ENCODE measurements at places on chromosomes 6 and 20.

DNA sequence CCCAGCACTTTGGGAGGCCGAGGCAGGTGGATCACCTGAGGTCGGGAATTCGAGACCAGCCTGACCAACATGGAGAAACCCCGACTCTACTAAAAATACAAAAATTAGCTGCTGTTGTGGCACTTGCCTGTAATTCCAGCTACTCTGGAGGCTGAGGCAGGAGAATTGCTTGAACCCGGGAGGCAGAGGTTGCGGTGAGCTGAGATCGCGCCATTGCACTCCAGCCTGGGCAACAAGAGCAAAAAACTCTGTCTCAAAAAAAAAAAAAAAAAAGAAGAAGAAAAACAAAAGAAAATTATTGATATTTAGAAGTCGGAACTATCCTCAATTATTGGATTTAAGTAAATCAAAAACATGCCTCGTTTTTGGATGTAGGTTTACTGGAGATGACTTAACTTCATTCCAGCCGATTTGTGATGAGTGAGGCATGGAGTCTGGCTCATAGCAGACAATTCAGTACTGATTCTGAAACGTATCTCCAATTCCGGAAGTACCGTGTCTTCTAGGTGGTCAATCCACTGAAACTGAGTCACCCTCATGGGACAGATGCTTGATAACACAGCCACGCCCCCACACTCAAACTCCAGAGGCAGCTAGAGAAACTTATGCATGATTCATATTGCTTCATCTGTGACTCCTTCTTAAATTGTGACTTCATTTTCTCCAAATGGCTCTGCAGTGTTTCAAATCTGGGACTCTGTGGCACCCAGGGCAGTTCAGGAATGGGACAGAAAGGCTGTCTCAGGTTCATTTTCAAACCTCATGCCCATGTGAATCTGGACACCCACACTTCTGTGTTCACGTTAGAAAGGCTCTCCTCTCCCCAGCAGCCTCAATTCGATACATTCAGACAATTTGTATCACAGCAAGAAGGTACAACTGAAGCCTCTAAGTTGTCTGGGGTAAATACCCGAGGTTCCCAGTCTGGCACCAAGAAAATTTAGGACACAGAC lies 110.4 kb upstream of the ARMC2 start:
- DNase-seq = no peak

DNA sequence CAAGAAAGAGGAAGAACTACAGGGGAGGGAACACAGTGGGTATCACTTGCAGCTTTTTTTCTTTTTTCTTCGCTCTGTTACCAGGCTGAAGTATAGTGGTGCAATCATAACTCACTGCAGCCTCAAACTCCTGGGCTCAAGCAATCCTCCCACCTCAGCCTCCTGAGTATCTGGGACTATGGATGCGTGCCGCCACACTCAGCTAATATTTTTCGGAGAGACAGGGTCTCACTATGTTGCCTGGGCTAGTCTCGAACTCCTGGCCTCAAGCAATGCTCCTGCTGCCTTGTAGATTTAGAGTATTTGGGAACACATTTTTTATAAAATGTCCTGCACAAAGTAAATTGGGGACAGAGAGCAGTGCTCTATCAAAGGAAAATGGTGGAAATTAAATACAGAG lies 28.3 kb downstream of the PARD6B start:
- no peak for DNase-seq

DNA sequence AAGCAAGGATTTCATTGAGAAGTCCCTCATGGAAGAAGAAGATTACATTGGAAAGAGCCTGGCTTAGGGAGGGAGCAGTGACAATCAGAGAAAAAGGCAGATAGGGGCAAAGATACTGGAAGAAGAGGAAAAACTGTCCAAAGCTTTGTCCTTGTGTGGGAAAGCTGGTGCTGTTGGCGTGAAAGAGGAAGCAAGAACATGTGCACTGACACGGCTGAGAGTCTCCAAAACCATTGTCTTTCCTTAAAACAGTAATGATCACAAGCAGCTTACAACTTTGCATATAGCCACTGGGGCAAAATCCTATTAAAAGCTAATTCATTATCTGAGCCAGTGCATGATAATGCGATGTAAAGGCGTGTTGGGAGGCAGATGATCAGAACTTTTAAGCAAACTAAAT lies 85.1 kb upstream of the ESR1 start:
- no peak for DNase-seq

- DNase-seq = no peak
Measured at GRCh38 chr6:129989396-129989795, 29.0 kb upstream of the L3MBTL3 start.

DNA sequence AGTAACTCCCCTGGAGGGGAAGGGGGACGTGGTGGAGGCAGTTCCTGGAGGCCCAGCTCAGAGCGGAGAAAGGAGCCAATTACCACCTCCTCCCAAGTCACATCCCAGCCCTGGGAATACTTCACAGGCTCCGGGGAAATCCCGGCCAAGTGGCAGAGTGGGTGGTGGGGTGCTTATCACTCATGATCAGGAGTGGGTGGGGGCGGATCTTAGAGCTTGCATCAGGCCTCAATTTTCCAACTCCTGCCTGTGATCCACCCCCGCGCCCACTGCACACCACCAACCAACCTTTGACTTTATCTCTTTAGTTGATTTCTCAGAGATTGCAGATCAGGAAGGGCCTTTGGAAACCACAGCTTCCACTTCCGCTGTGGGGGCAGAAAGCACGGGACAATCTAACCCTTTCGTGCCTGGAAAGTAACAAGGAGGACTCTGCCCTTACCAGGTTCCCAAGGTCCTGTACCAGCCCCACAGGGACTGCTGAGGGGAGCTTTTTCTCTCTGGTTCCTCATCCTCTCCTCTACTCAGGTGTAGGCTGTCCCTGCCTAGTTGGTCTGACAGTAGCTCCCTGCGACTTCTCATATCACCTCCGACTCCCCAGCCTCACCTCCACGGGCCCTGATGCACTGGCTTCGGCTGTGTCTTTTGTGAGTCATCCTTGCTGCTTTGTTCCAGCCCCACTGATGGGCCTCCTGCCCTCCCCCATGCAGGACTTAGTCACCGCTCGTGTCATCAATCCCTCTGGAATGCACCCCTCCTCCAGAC lies 24.9 kb upstream of the IER3 start:
- no peak for DNase-seq

DNA sequence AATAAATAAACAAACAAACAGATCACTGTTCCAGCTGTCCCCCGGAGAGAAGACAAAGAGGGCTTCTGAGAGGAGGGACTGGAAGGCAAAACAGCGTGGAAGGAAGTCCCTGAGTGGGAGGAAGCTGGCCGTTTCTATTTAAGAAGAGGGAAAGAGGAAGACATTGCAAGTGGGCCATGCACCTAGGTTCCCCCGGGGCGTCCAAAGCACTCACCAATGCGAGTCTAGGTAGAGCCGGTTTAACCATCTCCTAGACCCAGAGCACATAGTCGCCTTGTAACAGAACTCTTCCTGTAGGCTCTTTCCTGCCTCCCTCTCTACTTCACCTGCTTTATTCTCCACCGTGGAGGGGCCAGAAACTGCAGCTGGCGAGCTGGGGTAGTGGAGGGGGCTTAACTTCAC lies 158.4 kb downstream of the ZDHHC14 start:
- DNase-seq = no peak

GRCh38 chr20:50098259-50098658 lies 14.7 kb downstream of the UBE2V1 start:
- no peak for DNase-seq

DNA sequence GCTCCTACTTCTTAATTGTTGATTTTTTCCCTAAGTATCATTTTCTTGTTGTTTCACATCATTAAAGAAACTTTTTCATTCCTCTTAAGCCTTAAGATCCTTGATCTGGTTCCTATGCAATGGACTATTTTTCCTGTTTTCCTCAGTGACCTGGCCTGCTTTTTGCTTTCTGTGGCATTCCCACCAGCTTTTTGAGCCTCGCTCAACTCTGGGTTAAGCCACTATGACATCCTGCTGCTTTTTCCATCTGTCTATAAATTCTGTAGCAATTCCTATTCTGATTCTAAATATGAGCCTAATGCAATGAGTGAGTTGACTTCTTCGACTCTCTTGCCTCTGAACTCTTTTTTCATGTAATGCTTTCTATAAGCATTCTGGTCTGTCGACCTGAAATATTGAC lies 160.3 kb downstream of the GRM1 start:
- no peak for DNase-seq

DNA sequence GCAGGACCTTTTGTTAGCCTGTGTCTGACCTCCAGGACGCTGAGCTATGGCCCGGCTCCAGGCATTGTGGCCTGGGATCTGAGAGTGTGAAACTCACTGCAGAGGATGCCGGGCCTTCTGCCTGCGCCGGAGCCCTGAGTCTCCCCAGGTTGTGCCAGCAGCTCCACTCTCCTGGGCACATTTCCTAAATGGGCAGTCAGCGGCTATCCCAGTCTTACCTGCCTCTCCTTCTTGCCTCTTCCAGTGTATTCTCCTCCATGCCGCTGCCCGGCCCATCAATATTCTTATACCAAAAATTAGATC lies 397.8 kb downstream of the CDH4 start:
- DNase-seq = no peak

- no peak for DNase-seq
Measured at GRCh38 chr6:159582736-159583135, 110.3 kb downstream of the SOD2 start.

DNA sequence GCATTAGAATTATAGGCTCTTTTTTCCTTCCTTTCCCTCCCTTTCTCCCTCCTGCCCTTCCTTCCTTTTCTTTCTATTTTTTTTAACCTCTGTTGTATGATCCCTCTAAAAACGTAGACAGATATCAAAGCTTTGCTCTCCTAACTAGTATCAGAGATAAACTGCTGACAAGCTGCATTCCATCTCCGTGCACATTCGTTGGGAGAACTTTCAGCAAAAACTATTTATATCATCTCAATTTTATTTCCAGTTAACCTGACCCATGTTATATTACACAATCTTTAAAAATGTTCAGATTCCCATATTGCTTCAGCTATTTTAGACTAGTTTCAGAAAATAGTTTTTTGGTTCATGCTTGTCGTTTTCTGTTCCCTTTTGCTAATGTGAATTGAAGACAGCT lies 47.3 kb downstream of the RNF217 start:
- DNase-seq = no peak

GRCh38 chr6:72080260-72080941 lies 194.1 kb downstream of the RIMS1 start:
- DNase-seq = no peak

DNA sequence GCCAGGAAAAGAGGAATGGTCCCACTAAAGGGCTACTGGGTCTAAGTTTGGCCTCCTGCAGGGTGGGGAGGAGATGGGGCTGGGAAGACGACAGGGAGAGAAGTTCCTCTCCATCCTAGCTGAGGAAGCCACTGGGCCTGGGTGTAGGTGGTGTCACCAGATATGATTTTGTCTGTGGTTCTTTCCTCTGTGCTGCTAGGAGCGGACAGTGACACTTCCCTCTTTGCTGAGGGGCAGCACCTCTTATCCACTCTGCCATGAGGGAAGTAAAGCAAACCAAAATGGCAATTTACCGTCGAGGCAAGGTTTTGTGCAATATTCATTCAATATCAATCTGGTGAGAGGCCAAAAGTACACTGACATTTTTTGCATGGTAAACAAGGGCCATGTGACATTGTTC lies 33.0 kb upstream of the NR2E1 start:
- no peak for DNase-seq

DNA sequence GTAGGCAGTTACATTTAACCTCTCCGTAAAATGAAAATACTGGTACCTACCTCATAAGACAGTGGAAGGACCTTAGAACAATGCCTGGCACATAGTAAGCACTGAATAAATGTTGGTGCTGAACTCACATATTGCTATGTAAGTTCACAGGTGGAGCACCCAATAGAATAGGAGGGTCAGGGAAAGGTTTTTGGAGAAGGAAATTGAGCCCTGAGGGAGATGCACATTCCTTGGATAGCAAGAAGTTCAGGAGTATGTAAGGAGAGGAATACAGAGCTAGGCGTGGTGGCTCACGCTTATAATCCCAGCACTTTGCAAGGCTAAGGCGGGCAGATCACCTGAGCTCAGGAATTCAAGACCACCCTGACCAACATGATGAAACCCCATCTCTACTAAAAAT lies 7.0 kb downstream of the UBE2C start:
- peak; percentile 85 for DNase-seq

- DNase-seq = no peak
Measured at GRCh38 chr20:23298926-23299672, 51.5 kb upstream of the NXT1 start.

DNA sequence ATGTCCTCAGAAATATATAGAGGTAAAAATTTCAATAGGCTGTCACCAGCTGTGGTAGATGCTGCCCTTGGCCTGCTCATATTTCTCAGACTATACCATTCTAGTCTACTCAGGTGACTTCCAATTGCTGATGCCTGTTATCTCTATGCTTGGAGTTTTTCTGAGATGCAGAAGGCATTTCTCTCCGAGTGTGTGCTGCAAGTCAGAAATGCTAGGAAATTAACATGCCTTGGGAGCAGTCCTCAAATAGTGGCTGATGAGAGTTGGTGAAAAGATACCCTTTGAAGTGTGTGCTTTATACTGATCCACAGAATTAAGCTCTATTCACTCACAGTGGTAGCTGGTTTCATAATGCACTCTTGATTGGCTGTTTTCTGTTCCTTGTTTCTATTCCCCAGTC lies 43.2 kb upstream of the PKIB start:
- no peak for DNase-seq

GRCh38 chr6:133083248-133083967 lies 157.7 kb upstream of the EYA4 start:
- peak; percentile 32 for DNase-seq

DNA sequence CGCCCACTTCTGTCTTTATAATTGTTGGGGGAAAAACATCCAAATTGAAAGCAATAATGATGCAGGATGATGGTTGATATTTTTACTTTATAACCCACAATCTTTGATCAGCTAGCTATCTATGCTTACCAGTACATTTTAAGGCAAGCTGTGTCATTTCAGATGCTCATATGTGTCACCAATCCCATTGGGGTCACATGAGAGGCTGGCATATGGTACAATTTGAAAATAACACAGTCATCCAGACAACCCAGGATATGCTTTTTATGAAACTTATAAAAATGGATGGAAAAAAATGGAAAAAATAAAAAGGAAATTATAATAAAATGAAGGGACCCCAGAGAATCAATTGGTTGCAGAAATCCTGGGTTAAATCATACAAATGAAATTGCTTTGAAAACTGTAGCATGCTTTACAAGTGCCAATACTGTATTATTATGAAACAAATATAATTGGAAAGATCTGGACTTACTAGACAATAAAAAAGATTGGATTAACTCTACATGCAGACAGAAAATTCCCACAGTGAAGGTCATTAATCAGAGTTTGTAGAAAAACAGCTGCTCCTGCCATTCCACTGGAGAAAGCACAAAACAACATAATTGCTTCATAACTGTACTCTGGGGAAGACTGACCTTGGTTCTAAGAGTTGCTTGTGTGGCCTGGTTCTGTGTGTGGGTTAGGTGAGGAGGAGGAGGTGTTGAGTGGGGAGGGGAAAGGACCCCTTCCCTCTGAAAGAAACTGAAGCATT lies 13.3 kb upstream of the PRIM2 start:
- no peak for DNase-seq

- no peak for DNase-seq
Measured at GRCh38 chr20:59587570-59587969, 16.8 kb upstream of the PHACTR3 start.

- DNase-seq = no peak
Measured at GRCh38 chr6:67883500-67884366, 751.3 kb upstream of the ADGRB3 start.

- DNase-seq = no peak
Measured at GRCh38 chr6:128365520-128366160, 154.8 kb downstream of the PTPRK start.

GRCh38 chr6:113625850-113626249 lies 231.3 kb upstream of the MARCKS start:
- DNase-seq = no peak

All from T47D (cell line).